T-helper 22 cell (primary cell): ENCODE measurements at places on chromosomes 13 and 19.

GRCh38 chr13:39956036-39956435, 300.6 kb downstream of the COG6 start:
- no peak for DNase-seq

- no peak for DNase-seq
Measured at GRCh38 chr19:28700176-28700575, 512.8 kb downstream of the UQCRFS1 start.

- DNase-seq: no peak
Measured at GRCh38 chr13:50322006-50322405, 306.8 kb downstream of the KCNRG start.

DNA sequence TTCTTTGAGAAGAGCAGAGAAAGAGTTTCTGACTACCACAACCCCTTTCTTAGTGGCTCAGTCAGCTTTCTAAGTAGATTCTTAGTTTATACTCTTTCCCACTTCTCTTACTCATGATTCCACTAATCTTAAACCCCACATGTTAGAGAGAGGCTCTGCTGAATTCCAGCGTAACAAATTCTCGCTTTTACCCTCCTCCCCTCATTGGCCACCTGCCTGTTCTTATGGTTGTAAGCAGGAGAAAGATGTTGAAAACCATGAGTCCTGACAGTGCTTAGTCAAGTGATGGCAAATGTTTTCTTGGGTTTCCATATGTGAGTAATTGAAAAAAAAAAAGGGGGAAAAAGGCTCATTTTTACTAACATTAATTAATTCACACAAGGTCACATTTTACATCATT, 125.9 kb downstream of the ZDHHC20 start:
- no peak for DNase-seq

- no peak for DNase-seq
Measured at GRCh38 chr19:7914099-7914498, 531 bp upstream of the TGFBR3L start.

DNA sequence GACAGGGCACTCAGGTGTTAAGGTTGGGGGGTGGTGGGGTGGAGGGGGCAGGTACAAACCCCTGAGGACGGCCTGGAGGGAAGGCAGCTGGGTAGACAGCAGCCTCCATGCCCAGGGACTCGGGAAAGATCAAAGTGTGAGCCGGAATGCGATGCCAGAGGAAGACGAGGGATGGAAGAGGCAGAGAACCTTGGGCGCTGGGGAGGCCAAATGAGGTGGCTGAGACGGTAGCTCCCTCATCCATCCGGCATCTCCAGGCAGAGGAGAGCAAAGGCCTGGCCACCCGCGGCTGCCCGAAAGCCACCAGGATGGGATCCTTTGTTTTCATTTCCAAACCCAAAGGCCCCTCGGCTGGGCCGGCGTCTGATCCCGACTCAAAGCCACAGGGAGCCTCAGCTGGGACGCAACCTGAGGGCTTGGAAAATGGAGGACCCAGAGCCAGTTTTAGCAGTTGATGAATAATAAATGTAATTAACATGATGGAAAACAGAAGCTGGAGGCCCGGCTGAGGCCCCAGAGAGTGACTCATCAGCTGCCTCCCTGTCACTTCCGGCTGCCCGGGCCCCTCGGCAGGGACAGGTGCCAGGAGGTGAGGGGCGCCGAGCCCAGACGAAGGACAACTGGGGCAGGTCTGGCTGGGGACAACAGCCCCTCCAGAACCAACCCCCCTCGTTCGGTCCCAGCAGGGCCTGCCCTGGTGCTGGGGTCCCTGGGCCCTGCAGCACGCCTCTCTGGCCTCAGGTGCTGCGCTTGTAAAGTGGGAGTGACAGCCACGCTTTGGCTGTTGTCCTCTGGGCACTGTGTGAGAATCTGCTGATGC, 61.6 kb downstream of the CEBPG start:
- no peak for DNase-seq

- no peak for DNase-seq
Measured at GRCh38 chr13:65966991-65967451, 1263.1 kb downstream of the PCDH9 start.

DNA sequence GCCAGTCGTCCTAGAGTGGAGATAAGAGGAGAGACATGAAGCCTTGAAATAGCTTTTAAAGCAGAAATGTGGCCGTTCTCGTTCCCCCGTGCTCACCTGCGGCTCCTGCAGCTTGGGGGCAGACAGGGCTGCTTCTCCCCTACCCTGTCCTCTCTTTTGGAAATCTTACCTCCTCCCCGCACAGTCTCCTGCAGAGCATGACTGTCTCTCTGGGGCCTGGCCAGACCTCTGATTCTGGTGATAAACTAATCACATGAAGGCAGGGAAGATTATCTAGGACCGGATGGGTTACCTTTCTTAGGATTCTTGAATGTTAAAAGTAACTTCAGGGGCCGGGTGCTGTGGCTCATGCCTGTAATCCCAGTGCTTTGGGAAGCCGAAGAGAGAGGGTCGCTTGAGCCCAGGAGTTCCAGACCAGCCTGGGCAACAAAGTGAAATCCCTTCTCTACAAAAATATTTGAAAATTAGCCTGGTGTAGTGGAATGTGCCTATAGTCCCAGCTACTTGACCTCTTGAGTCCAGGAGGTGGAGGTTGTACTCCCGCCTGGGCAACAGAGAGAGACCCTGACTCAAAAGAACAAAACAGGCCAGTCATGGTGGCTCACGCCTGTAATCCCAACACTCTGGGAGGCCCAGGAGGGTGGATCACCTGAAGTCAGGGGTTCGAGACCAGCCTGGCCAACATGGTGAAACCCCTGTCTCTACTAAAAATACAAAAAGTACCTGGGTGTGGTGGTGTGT, 8.1 kb downstream of the CEBPA start:
- DNase-seq: no peak

- no peak for DNase-seq
Measured at GRCh38 chr19:6481541-6482342, at the start of gene DENND1C. TSS of gene DENND1C (minus strand) at chr19:6481787. CDS start at chr19:6481695, 92 bp downstream.

- no peak for DNase-seq
Measured at GRCh38 chr19:3441986-3442329, 38.4 kb downstream of the SMIM24 start.

- DNase-seq: no peak
Measured at GRCh38 chr13:23146006-23146405, 34.8 kb upstream of the SGCG start.

GRCh38 chr19:43551399-43552197, 18.6 kb downstream of the ZNF575 start:
- DNase-seq: no peak

GRCh38 chr13:53217194-53217593, 188.6 kb downstream of the OLFM4 start:
- no peak for DNase-seq

DNA sequence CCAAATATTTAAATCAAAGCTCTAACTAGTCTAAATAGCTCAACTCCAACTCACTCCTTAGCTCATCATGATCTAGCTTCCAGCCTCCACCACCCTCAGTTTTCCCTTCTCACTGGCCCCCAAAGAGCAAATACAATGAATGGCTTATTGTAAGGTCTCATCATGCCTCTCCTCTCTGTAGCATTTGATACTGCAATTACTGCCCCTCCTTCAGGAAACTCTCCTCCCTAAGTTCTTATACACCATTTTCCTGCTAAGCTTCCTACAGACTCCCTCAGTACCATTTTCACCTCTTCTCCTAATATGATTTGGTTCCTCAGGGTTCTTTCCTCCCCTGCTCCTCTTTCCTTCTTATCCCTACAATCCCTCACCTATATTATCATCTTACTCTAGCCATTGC, 12.8 kb downstream of the KPNA3 start:
- DNase-seq: no peak

DNA sequence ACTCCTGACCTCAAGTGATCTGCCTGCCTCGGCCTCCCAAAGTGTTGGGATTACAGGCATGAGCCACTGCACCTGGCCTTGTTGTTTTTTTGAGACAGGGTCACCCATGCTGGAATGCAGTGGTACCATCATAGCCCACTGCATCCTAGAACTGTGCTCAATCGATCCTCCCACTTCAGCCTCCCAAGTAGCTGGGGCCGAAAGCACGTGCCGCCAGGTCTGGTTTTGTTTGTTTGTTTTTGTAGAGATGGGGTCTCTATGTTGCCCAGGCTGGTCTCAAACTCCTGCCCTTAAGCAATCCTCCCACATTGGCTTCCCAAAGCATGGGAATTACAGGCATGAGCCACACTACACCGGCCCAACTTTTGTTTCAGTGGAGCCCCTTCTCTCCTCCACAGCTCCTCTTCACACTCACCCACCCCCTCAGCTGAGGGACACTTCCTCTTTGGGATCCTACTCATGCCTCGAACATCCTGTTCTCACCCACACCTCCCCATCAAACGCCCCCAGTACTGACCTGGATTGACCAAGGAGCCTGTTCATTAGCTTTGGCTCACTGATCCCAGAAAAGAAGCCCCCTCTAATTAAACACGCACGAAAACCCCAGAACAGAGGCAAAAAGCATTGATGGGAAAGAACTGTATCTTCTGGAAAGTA, 12.8 kb upstream of the CERS4 start:
- no peak for DNase-seq

DNA sequence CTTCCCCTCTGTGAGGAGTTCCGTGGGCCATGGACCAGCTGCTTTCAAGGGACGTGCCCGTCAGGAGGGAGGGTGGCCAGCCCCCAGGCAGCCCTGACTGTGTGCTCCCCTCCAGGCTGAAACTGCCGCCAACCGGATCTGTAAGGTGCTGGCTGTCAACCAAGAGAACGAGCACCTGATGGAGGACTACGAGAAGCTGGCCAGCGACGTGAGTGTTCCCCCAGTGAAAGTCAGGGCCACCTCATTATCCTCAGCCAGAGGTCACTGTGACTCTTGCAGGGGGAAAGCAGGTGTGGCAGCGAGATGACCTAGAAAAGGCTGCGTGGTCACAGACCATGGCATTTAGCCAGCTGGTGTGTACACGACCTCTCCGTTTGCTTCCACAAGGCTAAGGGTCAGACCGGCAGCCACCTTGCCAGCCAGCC, 29.9 kb downstream of the CAPN12 start:
- no peak for DNase-seq

GRCh38 chr19:3954107-3954506, 16.8 kb downstream of the DAPK3 start:
- DNase-seq: no peak

GRCh38 chr19:658916-659839, 3.8 kb downstream of the RNF126 start:
- peak; percentile 70 for DNase-seq

DNA sequence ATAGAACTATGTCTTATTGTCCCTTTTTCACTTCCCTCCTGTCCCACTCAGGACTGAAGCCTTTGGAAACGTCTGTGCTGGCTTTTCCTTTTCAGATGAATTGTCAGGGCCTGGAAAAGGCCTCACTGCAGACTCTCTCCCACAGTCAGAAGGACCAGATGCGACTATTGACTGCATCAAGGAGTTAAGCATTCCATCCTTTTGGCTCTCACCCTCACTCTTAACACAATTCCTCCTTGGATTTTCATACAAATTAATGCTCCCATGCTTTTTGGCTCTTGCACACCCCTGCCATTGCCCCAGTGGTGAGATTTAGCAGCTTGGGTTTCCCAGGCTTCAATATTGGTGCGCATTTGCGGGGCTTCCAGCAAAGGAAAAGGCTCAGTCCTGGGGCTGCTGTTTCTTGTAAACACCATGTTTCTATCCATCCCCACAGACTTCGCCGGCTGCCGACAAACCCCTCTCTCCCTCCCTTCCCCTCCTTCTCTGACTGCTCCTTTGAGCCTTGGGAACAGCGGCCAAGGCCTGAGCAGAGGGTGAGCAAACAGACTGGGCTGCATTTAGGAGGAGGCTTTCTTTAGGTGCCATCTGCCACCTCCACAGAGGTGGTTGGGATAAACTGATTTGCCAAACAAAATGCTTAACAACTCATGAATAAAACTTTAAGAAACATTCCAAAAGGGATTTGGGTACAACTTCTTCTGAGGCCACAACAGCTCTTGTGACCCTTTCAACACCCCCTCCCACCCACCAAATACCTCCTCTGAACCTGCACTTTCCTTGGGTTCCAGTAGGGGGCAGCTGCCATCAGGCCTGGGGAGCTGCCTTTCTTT, 48.6 kb upstream of the PCDH8 start:
- DNase-seq: no peak

DNA sequence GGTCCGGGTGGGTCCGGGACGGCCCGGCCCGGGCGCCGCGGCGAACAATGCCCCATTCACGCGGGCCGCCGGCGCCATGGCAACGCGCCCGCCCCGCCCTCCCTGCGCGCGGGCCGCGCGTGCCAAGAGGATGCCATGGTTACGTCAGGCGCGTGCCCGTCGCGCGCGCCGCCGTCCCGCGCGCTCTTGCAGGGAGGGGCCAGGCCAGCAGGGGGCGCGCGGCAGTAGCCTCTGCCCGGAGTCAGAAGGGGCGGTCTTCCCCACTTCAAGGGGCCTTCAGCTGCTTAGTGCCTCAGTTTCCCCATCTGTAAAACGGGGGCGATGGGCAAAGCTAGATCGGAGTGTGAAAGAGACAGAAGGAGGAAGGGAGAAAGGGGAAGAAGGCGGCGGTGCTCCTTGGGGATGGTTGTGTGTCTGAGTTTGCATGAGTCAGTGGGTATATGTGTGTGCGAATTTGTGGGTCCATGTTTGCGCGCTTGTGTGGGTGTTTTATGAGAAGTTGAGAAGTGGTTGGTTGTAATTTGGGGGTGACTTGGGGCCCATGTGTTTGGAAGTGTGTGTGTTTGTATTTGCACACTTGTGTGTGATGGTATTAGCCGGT, 11.6 kb upstream of the NFIX start:
- peak; percentile 56 for DNase-seq

DNA sequence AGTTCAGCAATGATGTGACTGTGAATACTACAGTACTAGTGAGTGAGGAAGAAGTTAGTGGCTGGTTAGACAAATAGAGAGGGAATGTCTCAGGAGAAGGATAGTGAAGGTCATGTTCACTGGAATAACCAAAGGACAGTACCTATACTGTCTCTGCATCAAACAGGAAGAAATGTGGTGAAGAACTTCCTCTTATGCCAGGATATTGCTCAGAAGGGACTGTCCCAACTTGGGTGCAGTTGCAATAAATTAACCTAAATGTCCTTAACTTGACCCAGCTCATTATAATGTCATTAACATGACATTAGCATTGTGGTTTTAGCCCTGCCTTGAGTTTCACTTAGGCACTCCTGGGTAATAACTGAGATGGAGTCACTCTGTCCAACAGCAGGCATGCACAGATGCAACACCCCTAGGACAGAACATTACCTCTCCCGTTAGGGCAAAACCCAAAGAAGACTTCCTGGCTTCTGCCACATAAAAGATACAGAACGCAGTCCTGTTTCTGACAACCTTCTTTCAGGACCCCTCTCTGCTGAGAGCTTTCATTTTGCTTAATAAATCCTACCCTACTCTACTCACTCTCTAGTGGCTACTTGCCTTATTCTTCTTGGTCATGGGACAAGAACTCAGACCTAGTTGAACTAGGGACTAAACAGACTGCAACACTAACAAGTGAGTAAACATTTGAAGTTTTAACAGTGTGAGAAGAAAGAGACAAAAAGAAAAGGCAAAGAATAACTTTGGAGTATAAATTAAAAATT, 1591.6 kb upstream of the MIR17HG start:
- no peak for DNase-seq

DNA sequence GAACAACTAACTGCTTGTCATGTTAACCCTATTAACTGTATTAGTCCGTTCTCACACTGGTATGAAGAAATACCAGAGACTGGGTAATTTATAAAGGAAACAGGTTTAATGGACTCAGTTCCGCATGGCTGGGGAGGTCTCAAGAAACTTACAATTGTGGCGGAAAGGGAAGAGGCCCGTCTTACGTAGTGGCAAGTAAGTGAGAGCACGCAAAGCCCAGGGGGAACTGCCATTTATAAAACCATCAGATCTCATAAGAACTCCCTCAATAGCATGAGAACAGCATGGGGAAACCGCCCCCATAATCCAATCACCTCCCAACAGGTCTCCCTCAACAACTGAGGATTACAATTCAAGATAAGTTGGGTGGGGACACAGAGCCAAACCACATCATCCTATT, 34.7 kb downstream of the PHF11 start:
- DNase-seq: no peak

- DNase-seq: no peak
Measured at GRCh38 chr13:112890316-112891145, 78.5 kb upstream of the MCF2L start.
